ENCODE measurements at places on chromosomes 12 and 14.

DNA sequence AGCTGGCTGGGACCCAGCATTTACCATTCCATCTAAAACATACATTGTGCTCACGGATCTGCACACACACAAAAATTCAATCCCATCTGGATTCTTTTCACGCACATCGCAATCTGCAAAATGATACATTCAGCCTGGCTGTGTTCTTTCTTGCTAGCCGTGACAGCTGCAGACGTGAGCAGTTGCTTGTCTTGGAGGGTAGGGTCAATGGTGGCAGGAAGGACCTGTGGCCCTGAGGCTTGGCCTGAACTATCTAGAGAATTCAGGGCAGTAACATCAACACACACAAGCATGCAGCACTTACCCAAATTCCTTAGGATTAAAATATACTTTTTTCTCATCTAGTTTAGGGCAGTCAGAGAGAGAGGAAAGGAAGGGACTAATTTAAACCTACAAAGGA is 72.0 kb downstream of the DICER1 start:
- no peak for DNase-seq

- no peak for DNase-seq
Measured at GRCh38 chr12:92164712-92165111, 19.1 kb upstream of the BTG1 start.

- DNase-seq: no peak
Measured at GRCh38 chr14:54444681-54445080, 3.5 kb upstream of the CNIH1 start.

DNA sequence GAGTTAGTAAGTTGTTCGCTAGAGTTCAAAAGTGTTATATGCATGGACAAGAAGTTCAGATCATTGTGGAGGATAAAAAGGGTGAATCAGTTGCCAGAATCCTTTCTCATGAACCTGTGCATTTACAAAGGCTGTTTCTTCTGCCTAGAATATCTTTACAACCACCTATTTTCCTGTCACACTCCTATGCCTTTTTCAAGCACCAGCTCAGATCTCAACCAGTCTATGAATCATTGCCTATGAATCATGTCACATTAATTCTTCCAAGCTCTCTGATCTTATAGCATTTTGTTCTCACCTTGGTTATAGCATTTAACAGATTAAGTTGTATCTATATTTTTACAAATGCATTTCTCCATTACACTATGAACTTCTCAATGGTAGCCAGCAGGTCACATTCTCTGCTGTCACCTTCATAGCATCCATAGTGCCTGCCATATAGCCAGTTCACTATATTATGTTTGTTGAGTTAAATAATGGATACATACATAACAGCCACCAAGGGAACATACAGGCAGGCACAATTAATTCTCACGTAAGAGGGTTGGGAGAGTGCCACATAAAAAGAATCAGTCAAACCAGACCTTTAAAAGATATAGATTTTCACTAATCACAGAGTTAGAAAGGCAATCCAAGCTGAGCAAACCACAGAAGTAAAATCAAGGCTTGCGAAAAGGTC is 573.0 kb downstream of the FOXG1 start:
- no peak for DNase-seq

DNA sequence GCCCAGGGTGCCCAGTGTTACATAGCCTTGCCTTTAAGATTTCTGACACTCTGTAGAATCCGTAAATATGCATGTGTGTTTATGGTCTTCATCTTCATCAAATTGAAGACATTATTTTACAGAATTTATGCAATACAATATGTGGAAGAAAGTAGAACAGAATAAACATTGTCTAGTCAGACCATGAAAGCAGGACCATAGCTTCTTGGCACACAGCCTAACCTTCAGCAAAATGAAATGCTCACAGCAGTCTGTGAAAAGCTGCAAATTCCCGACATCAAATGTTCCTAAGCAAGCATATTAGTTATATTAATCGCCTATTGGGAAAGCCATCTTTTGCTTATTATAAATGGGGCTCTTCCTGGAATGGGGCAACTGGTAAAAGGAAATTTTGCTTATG is 111.3 kb upstream of the GARIN2 start:
- no peak for DNase-seq

- DNase-seq: peak; percentile 49
Measured at GRCh38 chr12:132253698-132254480, 75.5 kb downstream of the GALNT9 start.

DNA sequence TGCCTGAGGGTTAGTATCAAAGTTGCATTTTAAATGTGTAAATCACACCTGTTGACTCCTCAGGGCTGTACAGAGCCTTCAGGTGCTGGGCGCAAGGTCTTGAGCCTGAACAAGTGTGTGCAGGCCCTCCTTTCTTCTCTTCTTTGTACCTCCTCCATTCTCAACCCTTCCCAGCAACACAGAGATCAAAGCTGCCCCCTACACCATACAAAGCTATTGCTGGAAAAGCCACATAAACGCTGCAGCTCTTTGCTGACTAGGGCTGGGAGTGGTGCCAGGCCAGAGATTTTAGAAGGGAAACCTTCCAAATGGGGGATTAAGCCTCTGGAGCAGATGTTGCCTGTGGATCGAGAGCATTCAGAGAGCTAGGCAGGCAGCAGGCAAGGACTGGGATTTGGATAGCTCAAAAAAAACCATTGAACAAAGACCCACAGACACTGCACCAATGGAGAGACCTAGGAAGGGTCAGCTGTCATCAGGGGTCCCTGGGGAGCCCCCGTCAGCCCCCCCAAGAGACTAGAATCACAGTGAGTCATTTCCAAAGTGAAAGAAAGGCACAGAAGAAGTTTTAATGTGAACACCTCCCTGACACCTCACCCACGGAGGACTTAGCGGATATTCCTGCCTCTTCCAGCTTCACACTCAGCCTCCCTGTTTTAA is 18.2 kb upstream of the SUSD6 start:
- no peak for DNase-seq

DNA sequence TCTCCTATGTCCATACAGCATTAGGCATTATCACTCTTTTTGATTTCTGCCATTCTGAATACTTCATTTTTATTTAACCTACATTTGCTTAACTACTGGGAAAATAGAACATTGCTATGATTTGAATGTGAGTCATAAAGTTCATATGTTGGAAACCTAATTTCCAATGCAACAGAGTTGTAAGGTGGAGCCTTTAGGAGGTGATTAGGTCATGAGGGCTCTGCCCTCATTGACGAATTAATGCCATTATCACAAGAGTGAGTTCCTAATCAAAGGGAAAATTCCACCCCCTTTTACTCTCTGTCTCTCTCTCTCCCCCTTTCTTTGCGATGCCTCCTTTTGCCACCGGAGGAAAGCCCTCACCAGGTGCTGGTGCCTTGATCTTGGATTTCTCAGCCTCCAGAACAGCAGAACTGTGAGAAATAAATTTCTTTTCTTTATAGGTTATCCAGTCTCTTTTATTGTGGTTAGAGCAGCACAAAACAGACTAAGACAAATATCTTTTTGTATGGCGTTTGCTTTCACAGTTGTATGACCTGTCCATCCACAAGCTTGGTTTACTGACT is 180.1 kb upstream of the ARID2 start:
- DNase-seq: no peak

DNA sequence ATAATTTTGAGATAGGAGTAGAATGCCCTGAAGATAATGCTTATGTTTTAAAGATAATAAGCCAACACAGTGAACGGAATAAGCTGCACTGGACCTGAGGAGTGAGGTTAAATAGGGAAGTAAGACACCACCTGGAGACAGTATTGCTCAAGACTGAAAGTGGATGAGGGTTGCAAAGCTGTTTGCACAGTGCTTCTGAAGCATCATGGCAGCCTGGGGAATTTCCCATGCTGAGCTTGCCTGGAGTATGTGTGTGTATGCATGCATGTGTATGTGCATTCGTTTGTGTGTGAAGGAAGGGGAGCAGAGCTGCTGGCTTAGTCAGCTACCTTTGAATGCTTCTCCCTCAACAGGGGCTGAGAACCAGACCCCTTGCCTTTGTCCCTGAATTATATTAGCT is 35.8 kb downstream of the BHLHE41 start:
- no peak for DNase-seq

GRCh38 chr12:24705216-24705615 is 243.7 kb downstream of the BCAT1 start:
- DNase-seq: no peak

GRCh38 chr14:92754966-92755365 is 6.5 kb upstream of the LGMN start:
- DNase-seq: no peak

DNA sequence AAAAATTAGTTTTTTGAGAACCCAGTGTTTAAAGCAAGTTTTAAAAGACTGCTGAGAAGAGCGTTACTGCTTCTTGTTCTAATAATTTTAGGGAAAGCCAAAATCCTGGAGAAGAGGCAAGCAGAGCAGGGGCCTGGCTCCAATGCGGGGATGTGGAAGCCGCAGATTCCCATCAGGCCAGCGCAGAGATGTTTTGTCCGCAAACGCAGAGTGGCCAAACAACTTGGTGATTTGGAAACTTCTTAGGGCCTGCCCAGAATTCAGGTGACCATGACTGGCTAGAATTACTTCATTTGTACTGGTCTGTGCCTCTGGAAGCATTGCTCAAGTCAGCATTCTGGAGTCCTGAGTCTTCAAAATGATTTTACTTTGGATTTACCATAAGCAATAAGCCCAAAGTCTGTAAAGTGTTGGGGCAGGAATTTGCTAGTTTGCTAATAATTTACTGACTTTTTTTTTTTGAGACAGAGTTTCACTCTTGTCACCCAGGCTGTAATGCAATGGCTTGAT is 208.4 kb downstream of the PPM1H start:
- no peak for DNase-seq

- no peak for DNase-seq
Measured at GRCh38 chr12:103877288-103877687, 36.3 kb upstream of the NT5DC3 start.

- peak; percentile 89 for DNase-seq
Measured at GRCh38 chr14:104510794-104511611, 68.6 kb upstream of the C14orf180 start.

- no peak for DNase-seq
Measured at GRCh38 chr14:100981809-100982208, 78.3 kb upstream of the RTL1 start.

DNA sequence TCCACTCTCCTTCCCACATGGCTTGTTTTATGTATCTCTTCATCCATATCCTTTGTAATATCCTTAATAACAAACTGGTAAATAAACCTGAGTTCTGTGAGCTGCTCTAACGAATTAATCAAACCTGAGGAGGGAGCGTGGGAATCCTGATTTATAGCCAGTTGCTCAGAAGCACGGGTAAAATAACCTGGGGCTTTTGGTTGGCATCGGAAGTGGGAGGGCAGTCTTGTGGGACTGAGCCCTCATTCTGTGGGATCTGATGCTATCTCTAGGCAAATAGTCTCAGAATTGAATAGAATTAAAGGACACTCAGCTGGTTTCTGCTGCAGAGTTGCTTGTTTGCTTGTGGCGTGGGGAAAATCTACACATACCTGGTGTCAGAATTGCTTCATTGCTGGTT is 17.5 kb upstream of the LDHB start:
- no peak for DNase-seq

- DNase-seq: no peak
Measured at GRCh38 chr12:126811391-126811790, 1455.6 kb upstream of the TMEM132C start.

GRCh38 chr12:53223389-53224060 is 8.5 kb downstream of the RARG start:
- no peak for DNase-seq

DNA sequence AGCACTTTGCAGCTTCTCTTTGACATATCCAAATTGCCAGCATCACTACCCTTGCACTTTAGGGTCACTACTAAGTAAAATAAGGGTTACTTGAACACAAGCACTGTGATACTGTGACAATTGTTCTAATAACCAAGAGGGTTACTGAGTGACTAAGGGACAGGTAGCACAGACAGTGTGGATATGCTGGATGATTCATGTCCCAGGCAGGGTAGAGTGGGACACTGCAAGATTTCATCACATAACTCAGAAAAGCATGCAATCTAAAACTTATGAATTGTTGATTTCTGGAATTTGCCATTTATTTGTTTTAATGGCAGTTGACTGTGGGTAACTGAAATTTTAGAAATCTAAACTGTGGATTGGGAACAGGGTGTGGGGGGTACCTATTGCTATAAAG is 218.8 kb downstream of the KITLG start:
- DNase-seq: no peak

DNA sequence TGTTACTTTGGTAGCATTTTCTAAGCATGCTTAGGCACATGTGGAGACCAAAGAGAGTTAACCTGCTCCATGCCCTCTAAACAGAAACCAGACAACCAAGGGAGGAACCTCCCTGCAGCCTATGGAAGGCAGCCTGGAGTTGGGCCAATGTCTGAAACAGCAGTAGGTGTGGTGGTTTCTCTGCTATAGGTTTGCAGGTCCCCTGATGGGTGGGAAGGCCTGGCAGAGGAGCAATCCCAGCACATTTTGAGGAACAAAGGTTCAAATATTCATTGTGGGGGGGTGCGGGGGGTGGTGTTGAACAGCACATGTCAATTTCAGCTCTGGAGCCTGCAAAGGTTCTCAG is 65.4 kb downstream of the DACT1 start:
- DNase-seq: peak; percentile 19

DNA sequence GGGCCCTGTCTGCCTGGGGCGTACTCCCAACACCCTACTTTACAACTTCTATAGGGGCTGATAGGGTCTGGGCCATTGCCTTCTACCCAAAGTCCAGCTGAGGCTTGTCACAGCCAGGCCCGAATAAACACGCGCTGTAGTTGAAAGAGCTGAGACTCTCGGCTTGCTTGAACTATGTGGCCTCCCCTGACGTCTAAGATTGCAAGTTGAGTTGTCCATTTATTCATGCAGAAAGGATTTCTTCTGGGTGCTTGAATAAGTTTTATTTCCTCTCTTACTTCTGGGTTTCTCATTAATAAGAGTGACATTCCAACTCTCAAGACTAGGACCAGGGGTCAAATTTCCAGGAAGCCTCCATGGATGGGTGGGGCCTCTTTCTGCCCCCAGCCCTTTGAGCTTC is 74.4 kb upstream of the VRK1 start:
- no peak for DNase-seq

GRCh38 chr14:99129211-99129696 is 142.7 kb downstream of the BCL11B start:
- DNase-seq: no peak

- no peak for DNase-seq
Measured at GRCh38 chr14:36625014-36625413, 36.6 kb upstream of the PAX9 start.

DNA sequence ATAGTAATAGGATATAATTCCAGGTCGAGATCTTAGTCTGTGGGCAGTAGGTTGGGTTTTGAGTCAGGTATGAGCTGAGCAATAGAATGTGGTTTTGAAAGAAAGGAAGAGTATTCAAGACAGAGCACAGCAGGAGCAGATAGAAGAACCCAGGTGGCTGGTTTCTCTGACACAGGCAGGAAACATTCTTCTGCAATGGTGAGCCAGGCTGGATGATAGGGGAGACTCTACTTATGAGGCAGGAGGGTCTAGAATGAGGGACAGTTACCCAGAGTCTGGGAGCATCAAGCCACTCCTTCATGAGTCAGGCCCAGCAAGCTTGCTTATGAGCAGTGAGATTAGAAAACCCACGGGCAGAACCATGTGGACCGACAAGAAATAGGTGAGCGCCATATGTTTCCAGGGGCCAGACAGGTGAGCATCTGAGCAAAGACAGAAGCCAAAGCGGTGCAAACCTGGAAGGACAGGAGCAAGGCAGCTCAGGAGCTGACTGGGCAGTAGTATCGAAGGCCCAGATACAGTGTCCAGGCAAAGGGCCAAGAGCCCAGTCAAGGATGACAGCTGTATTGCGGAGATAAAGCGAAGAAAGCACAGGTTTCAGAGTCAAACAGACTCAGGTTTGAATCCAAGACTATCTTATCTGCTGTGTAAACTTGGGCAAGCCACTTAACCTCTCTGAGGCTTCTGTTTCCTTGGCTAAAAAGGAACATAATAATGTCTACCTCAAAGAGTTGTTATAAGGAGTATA is 22.5 kb upstream of the PCNX1 start:
- no peak for DNase-seq

GRCh38 chr14:29503903-29504302 is 423.7 kb downstream of the PRKD1 start:
- no peak for DNase-seq
